Cortex of kidney (tissue), 1 donor: ENCODE measurements at places on chromosomes 5 and 9.

DNA sequence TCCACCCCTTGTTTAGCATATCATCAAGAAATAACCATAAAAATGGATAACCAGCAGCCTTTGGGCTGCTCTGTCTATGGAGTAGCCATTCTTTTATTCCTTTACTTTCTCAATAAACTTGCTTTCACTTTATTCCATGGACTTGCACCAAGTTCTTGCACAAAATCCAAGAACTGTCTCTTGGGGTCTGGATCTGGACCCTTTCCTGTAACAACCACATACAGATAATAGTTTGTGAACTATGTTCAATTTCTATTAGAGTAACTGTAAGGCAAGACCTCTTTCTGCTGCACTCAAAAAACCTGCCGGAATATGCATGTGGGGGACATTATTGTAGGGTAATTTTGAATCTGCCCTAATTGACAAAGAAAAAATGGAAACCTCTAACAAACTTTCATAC lies 66.9 kb upstream of the TMEM215 start:
- no peak for DNase-seq

GRCh38 chr5:126849101-126849678 lies 72.3 kb downstream of the LMNB1 start:
- DNase-seq = no peak

GRCh38 chr5:53116597-53116996 lies 7.0 kb upstream of the MOCS2 start:
- no peak for DNase-seq

DNA sequence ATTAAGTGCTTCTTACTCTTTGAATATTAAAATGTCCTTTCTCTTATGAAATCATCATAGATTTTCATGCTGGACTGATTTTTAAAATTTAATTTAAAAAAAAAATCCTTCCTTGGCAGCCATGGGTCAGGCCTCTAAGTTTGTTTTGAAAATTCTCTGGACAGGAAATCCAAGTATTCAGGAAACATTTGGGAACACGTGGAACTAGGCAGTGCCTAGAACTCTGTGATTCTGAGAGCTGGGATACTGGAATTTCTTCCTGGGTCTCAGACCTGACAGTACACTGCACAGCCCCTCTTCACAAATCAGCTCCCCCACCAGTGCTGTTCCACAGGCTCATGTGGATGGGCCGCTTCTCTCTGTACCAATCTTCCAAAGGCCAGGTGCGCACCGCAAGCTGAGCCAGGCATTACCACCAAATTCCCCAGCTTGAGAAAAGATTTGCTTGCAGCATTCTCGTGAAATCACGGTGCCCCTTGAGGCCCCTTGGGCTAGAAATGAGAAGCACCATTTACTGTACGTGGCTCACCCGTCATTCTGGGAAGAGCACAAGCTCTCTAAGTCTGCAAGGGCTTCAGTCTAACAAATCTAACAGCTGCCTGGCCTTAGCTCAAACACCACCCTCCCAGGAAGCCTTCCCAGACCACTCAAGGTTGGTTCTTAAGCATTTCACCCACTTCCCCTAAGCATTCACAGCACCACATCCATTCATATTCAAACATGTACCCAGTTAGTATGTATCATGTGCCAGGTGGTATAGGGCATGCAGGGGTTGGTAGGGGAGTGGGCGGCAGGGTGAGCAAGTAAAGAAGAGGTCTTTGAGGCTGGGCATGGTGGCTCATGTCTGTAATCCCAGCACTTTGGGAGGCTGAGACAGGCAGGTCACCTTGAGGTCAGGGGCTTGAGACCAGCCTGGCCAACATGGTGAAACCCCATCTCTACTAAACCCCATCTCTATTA lies 26.5 kb downstream of the B4GALT1 start:
- no peak for DNase-seq

DNA sequence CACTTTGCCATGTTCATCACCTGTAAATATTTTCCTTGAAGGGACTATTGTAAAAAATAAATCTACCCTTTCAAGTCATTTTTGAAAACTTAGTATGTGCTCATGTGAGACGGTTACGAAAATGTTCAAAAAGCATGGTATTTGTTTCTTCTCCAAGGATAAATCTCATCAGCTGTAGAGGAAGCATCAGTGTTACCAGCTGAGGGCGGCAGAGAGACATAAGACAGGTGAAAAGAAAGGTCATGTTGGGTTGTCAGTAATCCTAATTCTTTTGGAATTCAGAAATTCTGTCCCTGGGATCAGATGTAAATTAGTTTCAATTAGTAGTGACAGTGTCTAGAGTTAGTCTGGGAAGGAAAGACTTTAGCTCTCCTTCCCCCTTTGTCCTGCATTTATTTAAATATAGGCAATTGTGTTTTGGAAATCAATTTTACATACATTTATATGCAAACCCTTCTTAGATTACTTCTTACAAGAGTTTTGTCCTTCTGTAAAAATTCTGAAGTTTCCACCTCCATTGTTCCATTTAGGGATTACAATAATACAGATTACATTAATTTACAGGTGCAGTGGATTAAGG lies 791.9 kb upstream of the CDH6 start:
- no peak for DNase-seq

GRCh38 chr5:74570250-74570649 lies 70.3 kb downstream of the ENC1 start:
- no peak for DNase-seq

GRCh38 chr5:102792705-102793104 lies 37.6 kb downstream of the PAM start:
- no peak for DNase-seq

- no peak for DNase-seq
These were observed 162.1 kb downstream of the CCDC192 start for GRCh38 chr5:127865273-127865672.

DNA sequence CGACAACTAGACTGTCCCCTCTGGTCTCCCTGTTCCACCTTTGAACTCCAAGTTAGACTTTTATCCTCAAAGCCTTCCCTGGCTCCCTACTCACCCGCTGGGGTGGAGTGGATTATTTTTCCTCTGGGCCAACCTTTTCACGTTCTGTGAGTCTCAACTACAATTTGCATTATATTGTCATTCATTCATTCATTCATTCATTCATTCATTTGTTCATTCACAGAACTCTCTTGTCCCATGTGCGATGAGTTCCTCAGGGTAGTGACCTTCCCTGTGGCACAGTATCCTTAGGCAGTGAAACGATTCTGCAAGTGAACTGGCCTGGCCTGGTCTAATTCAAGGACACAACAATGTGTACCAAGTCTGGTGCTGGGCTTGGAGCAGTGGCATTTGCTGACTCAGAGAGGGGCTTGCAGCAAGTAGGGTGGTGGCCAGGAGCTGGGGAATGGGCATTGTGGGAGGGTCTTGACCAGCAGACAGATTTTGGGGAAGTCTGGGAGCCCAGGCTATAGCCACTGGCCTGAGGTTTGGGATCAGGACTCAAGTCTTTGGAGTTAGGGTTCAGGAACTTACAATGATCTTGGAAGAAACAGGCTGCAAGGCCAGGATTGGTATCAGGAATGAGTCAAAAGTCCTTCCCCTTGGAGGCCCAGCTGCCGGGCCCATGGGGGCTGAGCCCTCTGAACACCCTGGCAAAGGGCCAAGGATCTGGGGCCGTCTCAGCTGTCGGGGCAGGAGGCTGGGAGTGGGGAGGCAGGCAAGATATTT lies 37.2 kb upstream of the COL15A1 start:
- DNase-seq = no peak
